ENCODE measurements at places on chromosomes 5 and 9.

DNA sequence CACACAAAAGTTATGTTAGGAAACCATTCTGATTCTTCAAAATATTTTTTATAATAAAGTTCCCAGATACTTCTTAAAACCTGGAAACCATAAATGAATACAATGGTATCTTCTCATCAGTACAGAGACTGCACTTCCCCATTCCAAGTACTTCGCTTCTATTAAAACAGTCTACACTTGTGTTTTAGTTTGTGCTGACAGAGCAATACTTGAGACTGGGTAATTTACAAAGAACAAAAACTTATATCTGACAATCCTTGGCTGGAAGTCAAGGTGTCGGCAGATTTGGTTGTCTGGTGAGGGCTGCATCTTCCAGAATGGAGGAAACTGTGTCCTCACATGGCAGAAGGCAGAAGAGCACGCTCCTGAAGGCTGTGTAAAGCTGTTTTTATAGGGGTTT, 70.1 kb downstream of the RFX3 start:
- DNase-seq, result no peak

GRCh38 chr5:6858419-6858818, 145.2 kb downstream of the TENT4A start:
- no peak for DNase-seq

- DNase-seq, result no peak
Observed at GRCh38 chr9:93037476-93037971, 21.0 kb upstream of the SUSD3 start.

DNA sequence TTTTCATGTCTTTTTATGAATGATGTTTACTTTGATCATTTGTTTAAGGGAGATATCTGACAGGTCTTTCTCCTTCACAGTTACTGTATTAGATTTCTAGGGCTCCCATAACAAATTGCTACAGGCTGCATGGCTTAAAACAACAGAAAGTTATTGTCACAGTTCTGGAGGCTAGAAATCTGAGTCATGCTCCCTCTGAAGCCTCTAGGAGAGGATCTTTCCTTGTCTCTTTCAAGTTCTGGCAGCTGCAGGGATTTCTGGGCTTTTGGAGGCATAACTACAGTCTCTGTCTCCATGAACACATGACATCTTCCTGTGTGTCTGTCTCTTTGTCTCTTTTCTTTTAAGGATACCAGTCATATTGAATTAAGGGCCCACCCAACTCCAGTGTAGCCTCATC, 557.3 kb upstream of the SEMA6A start:
- no peak for DNase-seq

DNA sequence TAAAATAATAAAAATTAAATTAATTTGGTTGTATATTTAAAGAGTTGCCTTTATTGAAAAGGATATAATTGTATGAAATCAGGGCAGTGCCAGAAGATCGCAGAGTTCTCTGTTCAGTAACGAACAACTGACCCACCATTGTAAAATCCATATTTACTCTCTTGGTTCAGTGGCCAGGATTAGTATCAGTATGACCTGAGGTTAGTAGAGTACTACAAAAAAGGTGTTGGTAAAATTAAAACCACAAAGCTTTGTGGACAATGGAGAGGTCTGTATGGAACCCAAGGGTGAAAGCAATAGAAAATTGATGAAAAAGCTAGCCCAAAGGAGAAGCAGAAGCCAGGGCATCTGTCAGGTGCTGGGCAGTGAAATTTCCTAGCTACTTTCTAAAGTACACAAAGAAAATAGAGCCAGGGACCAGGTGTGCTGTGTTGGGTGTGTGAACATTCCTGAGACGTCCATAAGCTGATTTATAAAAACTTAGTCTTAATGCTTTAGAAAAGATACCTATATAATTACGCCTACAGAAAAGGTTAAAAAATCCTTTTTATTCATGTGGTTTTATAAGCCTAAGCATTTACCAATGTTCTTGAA, 159.5 kb downstream of the AOPEP start:
- no peak for DNase-seq

DNA sequence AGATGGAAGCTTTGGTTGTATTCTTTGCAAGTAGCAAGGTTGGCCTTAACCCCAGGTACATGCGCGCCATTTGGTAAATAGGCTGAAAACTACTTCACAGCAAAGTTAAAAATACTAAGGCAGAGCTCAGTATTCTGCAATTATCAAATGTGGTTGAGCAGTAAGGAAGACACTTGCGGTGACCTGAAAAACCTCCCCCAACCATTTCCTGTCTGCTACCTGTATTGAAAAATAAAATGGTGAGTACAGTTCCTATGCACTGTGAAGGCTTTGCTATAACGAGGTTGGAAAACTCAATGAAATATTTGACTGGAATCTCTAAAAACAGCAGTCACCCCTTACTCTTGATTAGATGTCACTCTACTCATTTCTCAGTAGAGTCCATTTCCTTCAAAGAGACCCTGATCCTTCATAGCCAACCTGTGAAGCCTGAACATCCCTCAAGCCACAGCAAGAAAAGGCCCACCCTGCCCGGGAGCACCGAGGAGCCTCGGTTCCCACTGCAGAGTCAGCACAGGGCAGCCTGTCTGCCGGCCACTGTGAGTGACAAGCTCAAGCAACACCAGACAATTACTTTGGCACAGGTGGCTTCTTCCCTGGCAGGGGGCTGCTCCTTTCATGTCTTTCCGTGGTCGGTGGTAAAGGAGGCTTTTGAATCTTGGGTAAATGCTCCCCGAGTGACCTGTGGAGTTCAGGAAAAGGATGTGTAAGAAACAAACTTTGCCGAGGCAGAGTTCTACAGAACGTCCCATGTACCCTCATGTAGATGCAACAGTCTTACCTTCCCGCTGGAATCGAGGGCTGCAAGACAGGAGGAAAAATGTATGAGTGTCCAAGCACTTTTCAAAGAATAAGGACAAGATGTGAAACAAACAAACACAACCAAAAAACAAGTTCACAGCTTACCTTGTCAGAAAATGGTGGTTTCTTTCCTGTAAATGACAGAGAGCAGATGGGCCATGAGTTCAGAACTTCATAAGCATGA, 29.6 kb downstream of the C5orf58 start:
- DNase-seq, result no peak

GRCh38 chr5:67591491-67591890, 394.9 kb upstream of the CD180 start:
- DNase-seq, result no peak

GRCh38 chr9:137026828-137027227, 1.2 kb downstream of the ABCA2 start:
- no peak for DNase-seq

- DNase-seq, result peak; percentile 4
Observed at GRCh38 chr5:142151436-142152383, 43.1 kb downstream of the NDFIP1 start.

DNA sequence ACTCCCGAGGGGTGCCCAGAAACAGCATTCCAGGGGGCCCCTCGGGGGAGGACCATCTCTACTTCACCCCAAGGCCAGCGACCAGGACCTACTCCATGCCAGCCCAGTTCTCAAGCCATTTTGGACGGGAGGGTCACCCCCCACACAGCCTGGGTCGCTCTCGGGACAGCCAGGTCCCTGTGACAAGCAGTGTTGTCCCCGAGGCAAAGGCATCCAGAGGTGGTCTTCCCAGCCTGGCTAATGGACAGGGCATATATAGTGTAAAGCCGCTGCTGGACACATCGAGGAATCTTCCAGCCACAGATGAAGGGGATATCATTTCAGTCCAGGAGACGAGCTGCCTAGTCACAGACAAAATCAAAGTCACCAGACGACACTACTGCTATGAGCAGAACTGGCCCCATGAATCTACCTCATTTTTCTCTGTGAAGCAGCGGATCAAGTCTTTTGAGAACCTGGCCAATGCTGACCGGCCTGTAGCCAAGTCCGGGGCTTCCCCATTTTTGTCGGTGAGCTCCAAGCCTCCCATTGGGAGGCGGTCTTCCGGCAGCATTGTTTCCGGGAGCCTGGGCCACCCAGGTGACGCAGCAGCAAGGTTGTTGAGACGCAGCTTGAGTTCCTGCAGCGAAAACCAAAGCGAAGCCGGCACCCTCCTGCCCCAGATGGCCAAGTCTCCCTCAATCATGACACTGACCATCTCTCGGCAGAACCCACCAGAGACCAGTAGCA, 83.9 kb downstream of the GOLPH3 start:
- DNase-seq, result no peak

- no peak for DNase-seq
Observed at GRCh38 chr5:73759771-73760170, 133.8 kb downstream of the ARHGEF28 start.

DNA sequence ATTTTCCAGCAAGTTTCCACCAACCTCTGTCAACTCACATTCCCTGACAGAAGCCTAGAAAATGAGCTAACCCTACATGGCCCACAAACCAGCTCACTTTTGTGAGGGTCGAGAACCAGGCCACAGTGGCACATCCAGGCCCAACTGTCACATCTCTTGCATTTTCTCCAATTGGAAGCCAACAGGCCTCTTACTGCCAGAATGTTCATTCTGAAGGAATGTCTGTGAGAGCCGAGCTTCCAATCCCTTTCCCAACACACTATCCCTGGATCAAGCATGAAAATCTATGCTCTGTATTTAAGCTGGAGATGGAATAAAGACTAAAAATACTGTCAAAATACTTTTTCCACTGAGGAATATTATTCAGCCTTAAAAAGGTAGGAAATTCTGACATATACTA, 20.0 kb downstream of the MARCHF3 start:
- DNase-seq, result no peak

GRCh38 chr9:3868012-3868411, 342.2 kb upstream of the RFX3 start:
- DNase-seq, result no peak

DNA sequence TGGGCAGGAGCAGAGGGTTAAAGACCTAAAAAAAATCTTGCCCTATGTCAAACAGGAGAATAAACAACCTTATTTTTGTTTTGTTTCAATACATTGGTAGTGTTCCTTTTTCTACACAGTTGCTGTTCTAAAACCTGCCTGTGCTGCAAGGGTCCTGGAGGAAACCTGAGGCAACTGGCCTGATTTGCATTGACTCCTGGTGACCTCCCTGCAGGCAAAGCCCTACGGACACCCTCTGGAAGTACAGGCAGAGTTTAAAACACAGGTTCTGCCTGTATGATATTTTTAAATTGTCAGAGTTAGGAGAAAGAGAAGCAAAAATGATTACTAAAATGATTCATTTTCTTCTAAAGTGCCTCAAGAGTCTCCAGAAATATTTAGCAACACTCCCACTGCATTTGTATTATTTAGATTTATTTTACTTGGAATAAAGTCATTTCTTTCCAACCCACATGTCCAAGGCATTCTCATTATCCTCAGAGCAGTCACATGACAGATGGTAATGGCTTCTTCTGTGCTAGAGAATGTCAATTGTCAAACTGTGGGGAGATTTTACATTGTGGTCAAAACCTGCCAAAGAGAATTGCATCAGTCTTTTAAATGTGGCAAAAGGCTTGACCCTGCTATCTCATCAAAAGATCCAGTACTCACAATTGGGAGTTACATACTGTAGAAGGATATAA, 559.6 kb downstream of the CETN3 start:
- no peak for DNase-seq

- DNase-seq, result no peak
Observed at GRCh38 chr5:144101616-144102015, 68.8 kb downstream of the YIPF5 start.

GRCh38 chr5:149282966-149283332, 11.3 kb downstream of the AFAP1L1 start:
- DNase-seq, result no peak

- no peak for DNase-seq
Observed at GRCh38 chr9:69474821-69475220, 149.8 kb downstream of the ENTREP1 start.

DNA sequence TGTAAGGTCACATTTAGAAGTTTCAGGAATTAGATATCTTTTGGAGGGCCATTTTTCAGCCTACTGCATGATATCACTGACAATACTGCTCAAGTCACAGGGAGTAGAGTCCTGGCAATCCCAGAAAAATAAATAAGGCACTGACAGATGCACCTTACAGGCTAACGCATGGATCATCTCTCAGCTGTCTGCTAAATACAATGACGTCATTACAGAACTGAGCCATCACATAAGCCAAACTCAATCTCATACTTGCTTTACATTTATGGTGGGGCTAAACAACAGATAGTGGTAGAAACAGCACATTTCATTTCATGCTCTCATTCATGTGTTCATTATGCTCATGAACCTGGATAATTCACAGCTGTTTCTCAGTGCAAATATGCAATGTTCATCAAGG, 243.7 kb downstream of the SEMA5A start:
- no peak for DNase-seq

DNA sequence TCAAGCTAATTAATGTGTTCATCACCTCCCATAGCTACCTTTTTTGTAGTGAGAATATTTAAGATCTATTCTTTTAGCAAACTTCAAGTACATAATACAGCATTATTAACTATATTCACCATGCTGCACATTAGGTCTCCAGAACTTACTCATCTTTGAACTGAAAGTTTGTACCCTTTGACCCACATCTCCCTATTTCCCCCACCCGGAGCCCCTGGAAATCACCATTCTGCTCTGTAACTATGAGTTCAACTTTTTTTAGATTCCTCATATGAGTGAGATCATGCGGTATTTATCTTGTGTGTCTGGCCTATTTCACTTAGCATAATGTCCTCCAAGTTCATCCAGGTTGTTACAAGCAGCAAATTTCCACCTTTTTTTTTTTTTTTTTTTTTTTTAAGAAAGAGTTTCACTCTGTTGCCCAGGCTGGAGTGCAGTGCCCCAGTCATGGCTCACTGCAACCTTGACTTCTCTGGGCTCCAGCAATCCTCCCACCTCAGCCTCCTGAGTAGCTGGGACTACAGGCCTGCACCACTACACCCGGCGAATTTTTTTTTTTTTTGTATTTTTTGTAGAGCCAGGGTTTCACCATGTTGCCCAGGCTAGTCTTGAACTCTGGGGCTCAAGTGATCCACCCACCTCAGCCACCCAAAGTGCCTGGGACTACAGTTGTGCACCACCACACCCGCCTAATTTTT, 100.4 kb upstream of the SAP30L start:
- DNase-seq, result no peak

DNA sequence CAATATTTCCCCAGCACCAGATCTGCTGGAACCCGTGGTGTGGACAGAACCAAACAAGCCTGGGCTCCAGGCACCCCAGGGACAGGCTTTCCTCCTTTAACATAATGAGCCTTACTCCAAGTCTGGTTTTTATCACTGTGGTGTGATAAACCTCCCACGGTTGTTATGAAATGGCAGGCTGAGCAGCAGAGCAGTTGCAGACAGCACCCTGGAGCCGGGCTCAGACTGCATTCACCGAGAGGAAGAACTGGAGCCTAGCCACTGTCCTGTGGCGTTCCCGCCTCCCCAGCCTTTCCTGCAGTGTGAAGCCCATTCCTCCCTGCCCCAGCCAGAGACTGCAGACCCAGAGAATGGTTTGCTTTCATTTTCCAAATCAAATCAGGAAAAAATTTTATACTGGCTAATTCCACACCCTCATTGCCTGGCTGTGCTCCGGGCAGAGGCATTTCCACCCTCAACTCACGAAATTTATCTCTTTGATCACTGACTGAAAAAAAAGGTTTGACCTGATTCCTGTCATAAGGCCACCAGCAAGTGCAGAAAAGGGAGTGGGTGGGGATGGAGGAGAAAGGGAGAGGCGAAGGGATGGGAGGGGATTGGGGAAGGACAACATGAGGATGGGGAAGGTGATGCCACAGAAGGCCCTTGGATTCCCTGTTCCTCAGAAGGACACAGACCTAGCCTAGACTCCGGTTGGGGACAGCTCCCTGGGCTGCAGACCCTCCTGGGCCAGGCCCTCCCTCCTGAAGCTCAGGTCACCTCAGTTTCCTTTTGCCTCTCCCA, 18.9 kb downstream of the IPPK start:
- no peak for DNase-seq
